Activated CD4-positive, alpha-beta T cell treated with anti-CD3 and anti-CD28 coated beads, Interleukin-2, amount 50 U/mL, for 1 hour (primary cell): ENCODE measurements at places on chromosomes 2 and 18.

DNA sequence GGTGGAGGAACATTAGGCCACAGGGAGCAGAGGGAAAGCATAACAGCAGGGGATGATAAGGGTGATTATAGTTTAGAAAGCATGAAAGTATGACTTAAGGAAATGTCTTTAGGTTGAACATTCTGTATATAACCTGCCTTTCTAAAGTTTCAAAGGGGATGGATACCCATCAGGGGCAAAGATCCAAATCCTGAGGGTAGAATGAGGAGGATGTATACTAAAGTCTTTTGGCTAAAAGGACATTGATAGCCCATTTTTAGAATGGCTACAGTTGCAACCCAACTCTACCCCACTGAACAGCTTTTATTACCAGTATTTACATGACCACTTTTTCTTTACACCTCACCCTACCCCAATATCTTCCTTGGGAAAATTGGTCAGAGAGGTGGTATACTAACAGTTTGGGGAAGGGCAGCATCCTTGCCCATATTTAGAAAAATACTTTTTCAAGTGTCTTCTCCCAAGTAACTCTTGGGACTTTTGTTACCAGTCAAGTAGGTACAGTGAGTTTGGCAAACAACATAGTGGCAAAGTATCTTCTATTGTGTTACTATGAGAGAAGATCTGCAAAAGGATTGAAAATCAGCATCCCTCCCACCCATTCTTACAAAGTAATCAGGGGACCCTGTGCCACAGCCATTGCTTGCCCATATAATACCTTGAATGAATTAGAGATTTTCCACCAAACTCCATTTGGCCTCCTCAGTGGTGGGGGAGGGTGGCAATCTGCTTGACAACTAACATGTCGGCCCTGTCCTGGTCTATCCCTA is 8.3 kb downstream of the MAT2A start:
- DNase-seq: no peak

DNA sequence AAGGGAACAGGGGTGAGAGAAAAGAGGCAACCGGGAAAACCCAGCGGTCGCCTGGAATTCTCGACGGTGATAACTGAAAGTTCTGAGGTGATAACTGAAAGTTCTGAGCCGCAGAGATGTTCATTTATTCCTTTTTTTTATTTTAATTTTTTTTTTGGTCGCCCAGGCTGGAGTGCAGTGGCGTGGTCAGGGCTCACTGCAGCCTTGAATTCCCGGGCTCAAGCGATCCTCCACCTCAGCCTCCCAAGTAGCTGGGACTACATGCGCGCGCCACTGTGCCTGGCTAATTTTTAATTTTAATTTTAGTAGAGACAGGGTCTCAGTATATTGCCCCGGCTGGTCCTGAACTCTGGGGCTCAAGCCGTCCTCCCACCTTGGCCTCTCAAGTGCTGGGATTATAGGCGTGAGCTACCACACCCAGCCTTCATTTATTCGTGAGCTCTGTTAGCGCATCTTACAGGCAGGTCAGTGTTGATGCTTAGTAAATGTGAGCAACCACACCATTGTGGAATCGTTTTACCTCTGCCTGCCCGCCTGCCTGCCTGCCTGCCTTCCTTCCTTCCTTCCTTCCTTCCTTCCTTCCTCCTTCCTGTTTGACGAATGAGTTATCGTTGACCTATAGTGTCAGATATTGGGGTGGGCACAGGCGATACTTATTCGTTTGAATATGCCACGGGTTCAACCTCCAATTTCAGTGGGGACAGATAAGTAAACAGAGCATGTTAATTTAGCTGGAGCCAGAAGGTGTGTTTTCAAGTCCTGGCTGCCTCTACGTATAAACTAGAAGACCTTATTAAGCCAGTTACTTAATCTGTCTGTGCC is 557 bp upstream of the E2F6 start:
- DNase-seq: no peak

DNA sequence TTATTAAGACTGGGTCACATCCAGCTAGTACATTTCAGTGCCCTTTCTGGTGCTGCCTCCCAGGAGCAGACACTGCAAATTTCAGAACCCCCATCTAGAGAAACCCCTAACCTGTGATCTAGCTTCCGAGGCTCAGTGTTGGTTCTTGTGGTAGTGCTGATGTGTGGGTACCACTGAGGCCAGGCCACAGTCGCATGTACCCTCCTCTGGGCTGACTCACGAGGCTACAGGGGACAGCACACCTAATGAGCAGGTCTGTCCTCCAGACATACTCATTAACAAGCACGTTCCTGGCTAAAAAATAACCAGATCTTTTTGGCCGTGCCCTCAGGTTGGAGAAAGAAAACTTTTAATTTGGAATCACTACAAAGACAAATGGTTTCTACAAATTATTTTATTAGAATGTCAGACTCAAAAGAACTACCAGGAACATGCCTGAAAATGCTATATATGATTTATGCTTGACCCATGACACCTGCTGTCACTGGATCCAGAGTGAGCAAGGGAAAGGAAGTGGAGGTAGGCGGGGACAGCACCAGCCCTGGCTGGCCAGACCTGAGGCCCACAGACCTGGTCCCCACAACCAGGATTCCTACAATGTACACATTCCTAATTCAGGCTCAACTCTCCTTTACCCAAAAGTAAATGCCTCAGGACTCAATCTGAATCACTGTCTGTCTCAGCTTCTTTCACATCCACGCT is 8.5 kb downstream of the CIAO1 start:
- DNase-seq: no peak

- no peak for DNase-seq
Measured at GRCh38 chr18:52510139-52510538, 170.1 kb downstream of the DCC start.

DNA sequence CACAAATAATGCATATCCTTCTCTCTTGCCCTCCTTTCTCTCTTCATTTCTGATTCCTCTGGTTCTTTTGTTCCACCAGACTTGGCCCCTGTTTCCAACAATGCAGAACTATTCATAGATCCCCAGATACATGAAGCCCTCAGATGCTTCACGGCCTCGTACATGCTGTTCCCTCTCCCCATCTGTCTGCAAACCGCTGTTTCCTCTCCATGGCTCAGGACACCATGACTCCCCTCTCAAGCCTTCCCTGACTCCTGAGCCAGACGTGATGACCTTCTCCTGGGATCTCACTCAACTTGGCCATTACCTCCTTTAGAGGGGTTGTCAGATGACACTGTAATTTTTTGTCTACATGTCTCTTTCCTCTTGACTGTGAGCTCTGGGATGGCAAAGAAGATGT is 15.5 kb downstream of the NEB start:
- no peak for DNase-seq

DNA sequence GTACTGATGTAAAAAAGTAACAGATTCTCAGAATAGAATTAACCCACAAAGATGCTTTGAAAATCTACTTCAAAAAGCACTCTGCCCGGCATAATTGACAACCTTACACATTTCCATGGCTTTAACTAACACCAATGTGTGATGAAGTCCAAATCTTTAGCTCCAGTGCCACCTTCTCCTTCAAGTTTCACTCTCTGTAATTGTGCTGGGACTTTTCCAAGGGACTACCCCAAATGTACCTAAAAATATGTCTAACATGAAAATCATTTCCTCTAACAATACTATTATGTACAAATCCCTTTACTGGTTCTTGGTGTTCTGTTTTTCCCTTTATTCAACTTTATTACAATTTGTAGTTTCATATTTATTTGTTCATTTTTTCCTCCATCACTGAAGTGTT is 20.6 kb upstream of the UBE2E3 start:
- DNase-seq: no peak

DNA sequence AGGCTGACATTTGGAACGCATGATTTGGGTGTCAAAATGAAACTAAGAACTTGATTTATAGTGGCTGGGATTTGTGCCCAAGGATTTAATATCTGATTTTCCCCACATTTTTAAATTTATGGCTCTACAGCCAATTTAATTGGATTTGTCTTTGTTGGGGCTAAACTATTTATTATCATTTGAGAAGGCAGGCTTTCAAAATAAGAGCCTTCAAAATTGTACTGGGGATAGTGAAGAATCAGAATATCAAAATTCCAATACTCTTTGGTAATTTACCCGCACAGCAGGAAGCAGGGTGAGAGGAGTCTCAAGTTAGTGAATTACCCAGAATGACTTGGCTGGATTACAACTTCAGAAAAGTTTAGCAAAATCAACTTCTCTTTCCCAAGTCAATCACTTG is 278.1 kb downstream of the LRATD1 start:
- DNase-seq: no peak

GRCh38 chr2:112725545-112726457 is 5.0 kb downstream of the NT5DC4 start:
- DNase-seq: no peak

DNA sequence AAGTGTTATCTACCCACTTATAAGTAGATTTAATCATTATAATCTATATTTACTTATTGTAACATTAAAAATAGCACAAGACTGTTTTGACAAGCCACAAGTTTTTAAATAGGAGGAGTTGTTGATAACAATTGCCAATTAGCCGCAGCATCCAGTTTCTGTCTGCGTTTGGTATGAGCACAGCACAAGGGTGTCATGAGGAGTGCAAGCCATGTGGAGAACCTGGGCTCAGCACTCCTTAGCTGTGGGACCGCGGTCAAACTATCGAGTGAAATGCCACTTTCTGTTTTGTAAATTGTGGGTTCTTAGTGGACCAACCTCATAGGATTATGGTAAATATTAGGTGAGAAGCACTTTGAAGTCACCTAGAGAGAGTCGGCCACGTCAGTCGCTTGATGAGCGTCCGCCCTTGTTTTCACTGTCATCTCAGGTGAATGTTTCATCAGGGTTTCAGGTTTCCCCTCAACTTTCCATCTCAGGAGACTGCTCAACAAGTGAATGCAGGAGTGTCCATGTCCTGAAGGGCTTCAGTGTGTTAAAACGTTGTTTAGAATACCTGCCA is 294.5 kb downstream of the ZNF407 start:
- DNase-seq: no peak

DNA sequence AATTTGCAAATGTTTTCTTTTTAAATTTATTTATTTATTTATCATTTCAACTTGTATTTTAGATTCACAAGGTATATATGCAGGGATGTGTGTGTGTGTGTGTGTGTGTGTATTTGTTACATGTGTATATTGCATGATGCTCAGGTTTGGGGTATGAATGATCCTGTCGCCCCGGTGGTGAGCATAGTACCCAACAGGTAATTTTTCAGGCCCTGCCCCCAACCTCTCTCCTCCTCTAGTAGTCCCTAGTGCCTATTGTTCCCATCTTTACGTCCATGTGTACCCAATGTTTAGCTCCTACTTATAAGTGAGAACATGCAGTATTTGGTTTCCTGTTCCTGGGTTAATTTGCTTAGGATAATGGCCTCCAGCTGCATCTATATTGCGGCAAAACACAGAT is 33.0 kb upstream of the KIF5C start:
- DNase-seq: no peak

- no peak for DNase-seq
Measured at GRCh38 chr2:180061085-180061484, 54.0 kb upstream of the CWC22 start.

DNA sequence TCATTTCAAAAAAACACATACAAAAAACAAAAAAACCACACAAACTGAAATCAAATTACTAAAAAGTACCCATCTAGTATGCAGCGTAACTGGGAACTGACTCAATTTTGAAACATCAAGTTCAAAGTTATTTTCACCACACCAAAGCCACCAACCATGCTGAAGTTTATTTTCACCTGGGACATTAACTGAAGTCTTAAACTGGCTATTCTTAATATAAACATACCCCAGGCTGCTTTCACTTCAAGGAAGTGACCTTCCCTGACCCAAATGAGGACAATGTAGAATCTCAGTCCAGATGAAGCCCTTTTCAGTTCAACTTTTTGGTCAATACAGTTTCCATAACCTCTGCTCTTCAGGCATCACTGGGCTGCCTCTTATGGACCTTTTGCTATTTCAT is 84.6 kb downstream of the PIGN start:
- no peak for DNase-seq

DNA sequence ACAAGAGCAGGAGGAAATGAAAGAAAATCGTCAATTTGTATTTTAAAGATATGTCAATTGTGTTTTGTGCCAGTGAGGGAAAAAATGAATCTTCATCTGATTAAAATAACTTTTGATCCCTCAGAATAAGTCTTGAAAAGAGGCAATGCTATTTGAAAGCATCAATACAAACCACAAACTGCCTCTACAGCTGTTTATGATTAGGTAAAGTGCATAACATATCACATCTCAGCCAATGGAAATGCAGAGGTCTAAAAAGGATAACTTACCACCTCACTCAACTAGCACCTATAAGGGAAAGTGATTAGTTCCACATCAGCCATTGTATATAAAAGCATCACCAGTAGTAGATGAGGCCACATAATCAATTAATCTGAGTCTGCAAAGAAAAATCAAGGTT is 492.2 kb upstream of the CDH2 start:
- DNase-seq: no peak

DNA sequence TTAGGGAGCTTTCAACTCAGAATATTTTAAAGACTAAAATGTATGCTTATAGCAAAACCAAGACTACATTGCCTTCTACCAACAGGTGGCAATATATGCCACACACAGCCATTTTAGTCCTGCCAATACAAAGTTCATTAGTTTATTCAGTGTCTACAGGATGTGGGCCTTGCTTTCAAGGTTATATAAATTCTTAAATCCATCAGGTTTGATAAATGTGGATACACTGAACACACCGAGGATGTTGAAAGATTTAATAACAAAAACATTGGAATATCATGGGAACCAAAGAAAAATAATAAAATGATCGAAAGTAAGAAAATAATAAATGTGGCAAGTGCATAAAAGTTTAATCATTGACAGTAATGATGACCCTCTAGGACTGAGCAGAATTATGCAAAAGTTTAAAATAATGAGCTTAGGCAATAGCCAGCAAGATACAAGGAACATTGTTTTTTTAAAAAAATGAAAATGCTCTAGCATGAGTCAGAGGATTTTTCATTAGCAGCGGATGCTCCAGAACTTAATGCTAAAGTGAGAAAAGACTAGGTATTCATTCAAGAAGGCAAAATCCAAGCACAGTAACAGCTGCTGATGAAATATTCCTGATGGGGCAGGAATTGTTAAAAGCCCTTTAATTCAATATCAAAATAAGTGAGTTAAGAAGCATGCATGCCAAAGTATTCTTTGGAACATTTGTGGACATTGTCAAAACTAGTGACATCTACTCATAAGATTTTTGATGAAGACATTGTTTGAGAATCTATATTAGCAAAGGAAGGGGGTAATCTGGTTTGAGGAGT is 14.2 kb downstream of the SCN9A start:
- DNase-seq: no peak

DNA sequence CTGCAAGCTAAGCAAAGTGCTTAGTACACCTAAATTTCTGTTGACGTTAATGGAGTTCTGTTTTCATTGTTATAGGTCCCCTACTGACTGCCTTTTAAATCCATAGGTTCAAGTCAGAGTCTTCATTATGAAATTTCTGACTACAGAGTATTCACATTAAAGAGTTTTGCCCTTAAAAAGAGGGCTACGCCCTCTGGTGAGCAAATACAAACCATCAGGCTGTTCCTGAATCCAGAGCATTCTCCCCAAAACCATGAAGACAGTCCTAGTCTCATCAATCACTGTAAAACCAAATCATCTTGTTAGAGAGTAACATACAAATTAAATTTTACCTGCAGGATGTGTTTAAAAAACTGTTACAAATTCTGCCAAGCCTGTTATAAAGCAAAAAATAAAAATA is 1091.7 kb downstream of the TDRD15 start:
- DNase-seq: no peak
